ENCODE measurements at places on chromosomes 3 and 15.

GRCh38 chr15:80856809-80857377, 77.7 kb downstream of the CEMIP start:
- no peak for DNase-seq

- no peak for DNase-seq
Observed at GRCh38 chr3:123651449-123652341, 66.8 kb upstream of the HACD2 start.

DNA sequence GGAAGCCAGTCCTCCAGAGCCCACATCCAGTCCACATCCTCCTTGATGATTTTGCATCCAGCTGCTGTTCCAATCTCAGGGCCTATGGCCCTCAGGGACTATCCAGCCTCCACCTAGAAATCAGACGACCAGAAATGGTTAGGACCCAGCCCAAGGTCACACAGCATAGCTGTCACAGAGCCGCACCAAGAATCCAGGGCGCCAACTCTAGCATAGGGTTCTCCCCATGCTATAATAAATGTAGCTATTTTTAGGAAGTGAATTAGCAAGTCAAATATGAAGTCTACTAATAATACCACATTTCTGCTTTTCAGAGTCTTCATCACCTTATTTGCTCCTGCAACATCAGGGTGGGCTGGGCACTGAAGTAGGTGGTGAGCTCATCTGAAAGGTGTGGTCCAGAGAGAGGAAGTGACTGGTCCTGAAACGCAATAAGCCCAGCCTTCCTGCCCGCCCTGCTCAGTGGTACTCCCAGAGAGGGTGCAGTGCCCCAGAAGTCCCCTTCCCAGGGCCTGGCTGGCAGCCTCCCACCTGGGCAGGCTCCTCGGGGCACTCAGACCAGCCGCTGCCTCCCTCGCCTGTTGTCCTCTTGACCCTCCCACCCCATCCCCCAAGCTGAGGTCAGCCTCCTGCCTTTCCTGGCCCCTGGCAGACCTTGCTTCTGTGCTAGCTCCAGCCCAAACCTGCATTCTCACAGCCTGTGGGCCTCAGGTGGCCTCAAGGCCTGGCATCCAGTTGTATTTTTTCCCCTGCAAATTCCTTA, 17.6 kb upstream of the CYP11A1 start:
- DNase-seq, result peak; percentile 43

DNA sequence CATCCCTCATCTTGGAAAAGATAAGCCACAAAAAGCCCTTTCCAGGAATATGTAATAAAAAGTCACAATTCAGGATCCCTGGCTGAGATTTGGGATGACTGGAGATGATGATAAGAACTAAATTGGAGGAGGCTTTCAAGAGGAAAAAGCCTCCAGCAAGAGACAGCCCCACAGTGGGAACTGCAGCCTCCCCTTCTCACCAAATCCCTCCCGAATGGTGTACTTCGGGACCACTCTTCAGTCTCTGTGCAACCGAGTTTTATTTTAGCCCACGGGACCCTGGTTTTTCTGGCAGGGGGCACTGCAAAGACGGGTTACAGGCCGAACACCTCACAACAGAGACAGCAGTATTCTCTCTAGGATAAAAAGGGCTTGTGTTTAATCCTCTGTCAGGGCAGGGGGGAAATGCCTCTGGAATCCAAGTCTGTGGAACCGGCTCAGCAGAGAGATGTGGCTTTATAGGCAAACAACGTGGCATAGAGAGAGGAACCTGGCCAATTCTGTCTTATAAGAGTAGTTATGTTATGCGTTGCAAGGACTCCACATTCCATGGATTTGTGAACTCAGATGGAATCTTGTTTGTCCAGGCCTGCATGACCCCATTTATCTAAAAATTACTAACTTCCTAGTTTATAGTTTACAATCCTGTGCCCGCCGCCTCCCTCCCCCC, 1.2 kb upstream of the LMCD1 start:
- no peak for DNase-seq

GRCh38 chr15:25175033-25175788, 220.4 kb downstream of the SNRPN start:
- DNase-seq, result peak; percentile 2

- DNase-seq, result no peak
Observed at GRCh38 chr3:16547561-16548357, 34.3 kb upstream of the RFTN1 start.

DNA sequence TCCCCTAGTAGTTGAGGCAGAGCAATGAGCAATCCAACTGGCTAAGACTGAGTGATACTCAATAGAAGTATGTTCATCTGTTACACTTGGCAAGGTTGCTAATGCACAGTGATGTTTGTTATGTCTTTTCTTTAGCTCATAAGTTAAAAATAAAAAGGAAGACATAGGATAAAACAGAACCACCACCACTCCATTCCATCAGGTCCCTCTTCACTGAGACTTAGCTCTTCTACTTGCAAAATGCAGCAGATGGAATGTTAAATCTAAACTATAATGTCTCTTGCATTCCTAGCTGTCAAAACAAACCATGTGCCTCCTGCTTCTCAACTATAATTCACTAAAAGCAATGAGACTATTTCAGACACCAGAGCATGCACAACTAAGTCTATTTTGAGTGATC, 265.6 kb upstream of the UBE2E2 start:
- DNase-seq, result no peak

- no peak for DNase-seq
Observed at GRCh38 chr15:95464509-95464908, 866.0 kb upstream of the NR2F2 start.

- DNase-seq, result no peak
Observed at GRCh38 chr15:70145261-70145660, 47.5 kb upstream of the TLE3 start.

GRCh38 chr15:35397027-35397426, 148.9 kb downstream of the DPH6 start:
- no peak for DNase-seq

DNA sequence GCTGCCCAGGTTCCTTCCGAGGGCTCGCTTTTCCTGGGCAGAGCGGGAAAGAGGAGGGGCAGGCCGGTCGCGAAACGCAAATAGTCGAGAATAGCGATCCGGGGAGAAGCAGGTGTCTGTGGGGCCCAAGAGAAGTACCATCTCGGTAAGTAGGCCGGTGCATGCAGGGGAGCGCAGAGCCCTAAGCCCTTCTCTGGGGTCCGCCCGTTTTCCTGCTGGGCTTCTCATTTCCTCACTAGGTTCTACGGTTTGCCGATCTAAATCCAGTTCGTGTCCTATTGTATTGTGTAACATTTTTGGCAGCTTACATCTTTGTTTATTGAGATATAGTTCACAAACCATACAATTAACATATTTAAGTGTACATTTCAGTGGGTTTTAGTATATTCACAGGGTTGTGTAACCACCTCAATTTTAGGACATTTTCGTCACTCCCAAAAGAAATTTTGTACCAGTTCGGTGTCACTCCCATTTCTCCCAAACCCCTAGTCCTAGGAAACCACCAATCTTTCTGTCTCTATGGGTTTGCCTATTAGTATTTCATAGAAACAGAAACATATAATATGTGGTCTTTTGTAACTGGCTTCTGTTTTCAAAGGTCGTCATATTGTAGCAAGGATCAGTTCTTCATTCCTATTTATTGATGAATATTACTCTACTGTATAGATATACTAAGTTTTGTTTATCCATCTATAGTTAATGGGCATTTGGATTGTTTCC, 6.8 kb upstream of the TRIM69 start:
- DNase-seq, result no peak

- DNase-seq, result no peak
Observed at GRCh38 chr3:195703776-195704175, 17.0 kb upstream of the MUC20 start.

- no peak for DNase-seq
Observed at GRCh38 chr15:52163321-52164190, 27.6 kb downstream of the GNB5 start.

DNA sequence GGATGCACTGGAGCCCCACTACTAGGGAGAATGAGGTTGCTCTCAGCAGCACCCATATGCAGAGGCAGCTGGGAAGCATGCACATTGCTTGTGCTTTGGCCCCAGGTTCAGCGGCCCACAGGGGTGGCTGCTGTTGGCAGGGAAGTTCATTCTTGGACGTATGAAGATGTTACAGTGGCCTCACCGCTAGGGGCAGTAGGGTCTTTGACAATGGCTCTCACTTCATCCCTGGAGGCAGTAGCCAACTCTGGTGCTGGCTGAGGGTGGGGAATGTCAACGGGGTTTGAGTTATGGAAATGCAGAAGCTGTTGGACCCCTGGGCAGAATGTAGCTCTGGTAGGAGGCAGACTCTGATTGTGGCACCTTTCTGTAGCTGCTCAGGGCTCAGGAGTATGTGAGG, 279.9 kb downstream of the SCAPER start:
- no peak for DNase-seq

DNA sequence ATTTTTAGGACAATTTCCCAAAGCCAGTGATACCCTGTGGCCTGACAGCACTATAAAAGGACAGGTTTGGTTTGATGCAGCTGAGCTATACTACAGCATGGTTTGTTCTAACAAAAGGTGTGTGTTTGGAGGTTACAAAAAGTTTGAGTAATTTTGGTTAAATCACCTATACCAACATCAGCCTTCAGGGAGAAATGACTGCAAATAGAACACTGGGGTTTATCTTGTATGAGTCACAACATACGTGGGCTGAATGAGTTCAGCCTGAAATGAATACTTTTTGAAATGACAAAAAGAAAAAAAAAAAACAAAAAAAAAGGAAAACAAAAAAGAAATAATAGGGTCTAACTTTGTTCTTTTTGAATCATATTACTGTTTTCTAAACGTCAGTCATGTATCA, 345.7 kb downstream of the CNTN3 start:
- DNase-seq, result no peak

- DNase-seq, result no peak
Observed at GRCh38 chr3:187000711-187001151, 70.4 kb downstream of the ST6GAL1 start.

GRCh38 chr3:128362026-128362965, 104.4 kb downstream of the DNAJB8 start:
- DNase-seq, result no peak

- no peak for DNase-seq
Observed at GRCh38 chr15:73753250-73754130, at the start of gene INSYN1. TSS of gene INSYN1 (minus strand) at chr15:73753351. CDS start at chr15:73751130, 2,221 bp downstream.

GRCh38 chr3:44648564-44649229, at the start of gene ZNF35:
TSS of gene ZNF35 (plus strand) at chr3:44648732. CDS start at chr3:44651068, 2,336 bp downstream.
- DNase-seq, result peak; percentile 14

DNA sequence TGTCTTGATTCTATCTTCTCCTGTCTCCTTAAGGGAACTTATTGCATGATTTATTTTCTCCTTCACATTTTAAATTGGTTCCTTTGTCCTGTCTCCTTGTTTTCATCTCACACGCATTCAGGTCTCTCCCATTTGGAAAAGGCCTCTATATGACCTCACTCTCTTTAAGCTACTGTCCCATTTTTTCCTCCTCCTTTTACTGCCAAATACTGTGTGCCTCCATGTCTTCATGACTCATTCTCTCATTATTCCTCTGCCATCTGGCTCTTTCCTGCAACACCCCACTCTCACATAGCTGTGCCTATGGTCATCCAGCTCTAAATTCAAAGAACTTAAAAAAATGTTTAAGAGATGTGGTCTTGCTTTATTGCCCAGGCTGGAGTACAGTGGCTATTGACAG, 48.0 kb downstream of the TYRO3 start:
- DNase-seq, result no peak

DNA sequence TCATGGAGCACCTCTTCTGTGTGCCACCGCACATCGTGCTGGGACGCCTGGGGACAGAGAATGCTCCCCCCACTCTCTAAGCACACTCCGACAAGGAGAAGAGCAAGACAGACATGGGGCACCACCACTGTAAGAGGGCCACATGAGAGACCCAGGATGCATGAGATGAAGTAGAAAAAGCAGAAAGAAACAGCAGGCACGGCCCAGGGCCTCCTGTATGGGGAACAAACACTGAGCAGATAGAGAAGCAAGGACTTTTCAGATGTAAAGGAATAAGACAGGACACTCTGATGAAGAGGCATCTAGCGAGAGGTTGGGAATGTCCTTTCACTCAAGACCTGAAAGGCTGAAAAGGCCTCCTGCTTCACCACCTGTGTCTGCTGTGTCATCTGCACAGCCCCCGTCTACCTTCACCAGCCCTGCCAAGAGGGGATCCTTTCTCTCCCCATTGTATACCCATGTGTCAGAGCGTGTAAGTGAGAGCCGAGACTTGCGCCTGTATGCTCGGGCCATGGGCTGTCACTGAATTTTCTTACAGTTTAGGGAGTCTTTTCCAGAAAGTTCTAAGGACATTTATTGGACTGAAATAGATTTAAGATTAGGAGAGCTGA, 125.6 kb downstream of the LRRK1 start:
- DNase-seq, result no peak

GRCh38 chr3:51311055-51311454, 74.0 kb upstream of the MANF start:
- DNase-seq, result no peak

GRCh38 chr3:36993326-36994283, at the start of gene MLH1:
TSS of gene MLH1 (plus strand) at chr3:36993518. CDS start at chr3:36993548, 30 bp downstream.
- peak; percentile 90 for DNase-seq

GRCh38 chr15:62895139-62895866, 147.2 kb upstream of the TPM1 start:
- no peak for DNase-seq

GRCh38 chr3:134052370-134052769, 22.6 kb upstream of the SLCO2A1 start:
- DNase-seq, result no peak

- DNase-seq, result no peak
Observed at GRCh38 chr15:26660241-26660640, 112.6 kb downstream of the GABRB3 start.

- no peak for DNase-seq
Observed at GRCh38 chr3:188169830-188170455, 16.0 kb downstream of the LPP start.

GRCh38 chr3:136078421-136079364, 113.2 kb downstream of the PPP2R3A start:
- DNase-seq, result no peak

DNA sequence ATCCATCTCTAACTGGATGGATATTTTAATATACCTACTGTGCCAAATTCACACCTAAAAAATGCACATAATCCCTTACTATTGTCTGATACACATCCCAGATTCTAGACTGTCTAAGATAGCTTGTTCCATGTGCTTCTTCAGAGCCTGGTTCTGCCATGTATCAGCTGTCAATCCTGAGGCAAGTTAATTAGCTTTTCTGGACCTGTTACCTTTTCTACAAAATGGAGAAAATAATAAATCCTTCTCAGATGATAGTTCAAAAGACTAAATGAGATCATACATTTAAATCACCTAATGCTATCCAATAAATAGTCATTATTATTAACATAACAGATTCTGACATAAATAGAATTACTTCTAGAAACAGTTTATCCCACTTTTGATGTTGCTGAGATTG, 66.1 kb downstream of the KBTBD12 start:
- DNase-seq, result no peak

- DNase-seq, result no peak
Observed at GRCh38 chr3:171455603-171456550, 4.3 kb downstream of the TNIK start.

All from activated T-helper 2 cell treated with anti-CD3 and anti-CD28 coated beads, Interferon-gamma antibody, Interleukin-2, Interleukin-4, amounts not matched to agents 10 μg/mL and 5 μg/mL and 100 μg/mL, durations not matched to agents 14 hours and 24 hours and 36 hours (primary cell).